ENCODE measurements at places on chromosomes 3 and 15. TPM values are rescaled to one million over a fixed set of nuclear protein-coding genes. Genes with fewer than 3 reads are reported as not detected.

GRCh38 chr15:68386587-68387288 lies 45.2 kb downstream of the ITGA11 start:
- DNase-seq = no peak

DNA sequence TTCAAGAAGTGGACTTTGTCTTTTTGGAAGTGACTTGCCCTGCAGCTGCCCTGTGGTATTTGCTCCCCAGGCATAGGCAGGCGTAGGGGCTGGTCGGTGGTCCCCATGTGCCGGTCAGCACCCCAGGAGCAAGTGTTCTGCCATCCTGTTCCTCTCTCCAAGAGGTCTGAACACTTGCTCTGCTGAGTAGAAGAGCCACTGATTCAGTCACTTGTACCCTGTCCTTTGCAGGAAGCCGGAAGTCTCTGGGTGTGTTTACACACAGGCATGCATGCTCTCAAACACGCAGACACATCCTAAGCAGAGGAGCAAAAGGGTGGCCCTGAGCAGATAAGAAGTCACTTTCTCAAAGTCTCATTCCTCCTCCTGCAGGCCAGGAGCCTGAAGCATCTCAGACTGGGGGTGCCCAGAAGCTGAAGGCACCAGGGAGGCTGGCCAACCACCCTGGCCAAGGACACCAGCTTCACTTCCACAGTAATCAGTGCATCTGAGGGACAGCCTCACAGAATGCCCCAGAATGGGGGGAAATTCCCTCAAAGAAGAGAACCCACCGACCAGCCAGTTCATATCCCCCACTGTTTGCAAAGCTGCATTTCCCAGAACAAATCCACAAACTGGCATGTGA lies 88.7 kb upstream of the POMGNT2 start:
- DNase-seq = no peak

GRCh38 chr3:11288021-11288491 lies 15.9 kb downstream of the ATG7 start:
- no peak for DNase-seq

DNA sequence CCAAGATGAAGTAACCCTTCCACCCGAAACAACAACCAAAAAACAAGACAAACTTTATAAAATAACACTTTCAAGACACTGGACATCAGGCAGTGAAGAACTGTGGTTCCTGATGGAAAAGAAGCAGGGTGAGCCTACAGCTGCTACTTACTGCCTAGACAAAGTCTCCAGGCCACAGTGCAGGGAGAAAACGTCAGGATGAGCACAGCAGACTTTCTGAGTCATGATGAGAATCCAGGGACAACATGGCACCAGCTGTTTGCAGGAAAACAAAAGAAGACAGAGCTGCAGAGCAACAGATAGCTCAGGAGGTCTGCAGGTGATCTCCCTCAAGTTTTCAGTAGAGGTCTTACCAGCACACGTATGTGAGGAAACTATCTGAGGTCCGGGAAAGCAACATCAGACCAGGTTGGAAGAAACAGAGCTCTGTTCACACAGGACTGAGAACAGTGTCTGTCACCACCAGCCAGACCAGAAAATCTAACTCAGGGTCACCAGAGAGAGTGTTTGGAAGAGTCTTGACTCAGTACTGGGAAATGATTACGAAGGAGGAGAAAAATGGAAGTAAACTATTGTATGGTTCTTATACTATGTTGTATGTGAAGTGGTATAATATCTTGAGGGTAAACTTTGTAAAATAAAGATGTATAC lies 108.9 kb downstream of the ANO10 start:
- no peak for DNase-seq

DNA sequence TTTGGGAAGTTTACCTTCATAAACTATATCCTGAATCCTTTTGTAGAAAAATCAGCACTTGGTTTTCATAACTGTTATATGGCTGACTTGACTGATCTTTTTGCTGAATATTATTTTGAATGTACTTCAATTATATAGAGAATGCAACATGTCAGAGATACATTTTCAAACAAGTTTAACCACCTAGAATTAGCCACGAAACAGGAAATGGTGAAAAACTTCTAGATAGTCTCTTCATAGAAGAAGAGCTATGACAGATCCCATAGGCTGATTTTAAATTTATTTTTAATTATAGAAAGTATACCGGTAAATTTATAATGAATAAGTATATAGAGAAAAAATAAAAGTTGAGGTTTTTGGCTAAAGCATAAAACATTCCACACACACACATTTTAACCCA lies 436.8 kb upstream of the DPPA4 start:
- no peak for DNase-seq

GRCh38 chr15:60179786-60180391 lies 175.8 kb downstream of the FOXB1 start:
- DNase-seq = peak; percentile 16

DNA sequence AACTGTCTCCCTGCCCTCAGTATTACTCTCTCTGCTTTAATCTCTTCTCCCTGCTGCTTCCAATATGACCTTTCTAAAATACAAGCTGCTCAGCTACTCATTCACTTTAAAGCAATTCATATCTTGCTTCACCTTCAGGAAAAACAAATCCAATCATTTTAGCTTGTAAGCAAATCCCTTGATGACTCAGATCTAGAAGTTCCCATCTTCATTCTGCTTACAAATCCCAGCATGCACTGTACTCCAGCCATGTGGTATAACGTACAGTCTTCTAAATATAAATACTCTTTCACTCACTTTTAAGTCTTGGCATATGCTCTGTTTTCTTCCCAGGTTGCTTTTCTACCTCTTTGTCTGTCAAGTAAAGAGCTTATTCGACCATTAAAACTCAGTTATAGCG lies 1009.1 kb upstream of the SEMA6D start:
- DNase-seq = no peak

GRCh38 chr15:94236608-94237007 lies 5.2 kb downstream of the MCTP2 start:
- no peak for DNase-seq

DNA sequence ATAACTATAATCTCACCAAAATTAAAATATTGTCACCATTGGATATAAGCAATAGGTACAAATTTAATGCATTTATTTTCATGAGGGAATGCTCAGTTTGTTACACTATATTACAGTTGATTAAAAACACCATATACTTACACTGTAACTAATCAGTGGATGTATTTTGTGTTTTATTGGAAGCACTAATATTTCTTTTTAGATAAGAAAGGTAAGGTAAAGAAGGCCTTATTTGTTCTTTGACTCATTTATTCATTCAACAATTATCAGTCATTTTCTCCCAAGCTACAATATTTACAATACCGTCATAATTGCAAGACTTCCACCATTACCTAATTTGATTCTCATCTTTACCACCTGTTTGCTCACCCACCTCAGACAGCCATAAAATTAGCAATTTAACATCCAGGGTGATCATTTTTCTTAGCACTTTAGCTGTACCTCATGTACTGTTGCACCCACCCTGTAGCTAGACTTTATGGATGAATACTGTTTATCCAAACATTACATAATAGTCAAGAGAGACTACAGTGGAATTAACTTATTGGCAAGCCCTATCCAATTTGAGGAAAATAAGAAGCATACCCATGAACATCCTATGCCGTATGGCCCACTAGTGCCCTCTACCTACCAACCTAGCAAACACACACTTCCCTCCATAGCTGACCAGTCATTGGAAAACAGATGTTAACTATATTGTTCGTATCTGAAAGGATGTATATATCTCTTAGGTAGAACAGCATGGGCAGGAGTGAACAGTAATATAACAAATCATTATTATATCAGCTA lies 229.6 kb downstream of the BBX start:
- peak; percentile 19 for DNase-seq

GRCh38 chr3:69116897-69117296 lies 5.5 kb downstream of the LMOD3 start:
- DNase-seq = peak; percentile 36

The GPR160 gene
- 9.9 TPM for total RNA-seq

The ANKRD63 gene
- 0.89 TPM for total RNA-seq

The OR5K4 gene
- not detected for total RNA-seq

The GOLGA8J gene
- total RNA-seq = not detected

All from HCT116 (cell line).